Activated CD4-positive, alpha-beta memory T cell treated with anti-CD3 and anti-CD28 coated beads for 36 hours (primary cell): ENCODE measurements at places on chromosomes 2 and 18. TPM values are rescaled to one million over a fixed set of nuclear protein-coding genes. Genes with fewer than 3 reads are reported as not detected.

GRCh38 chr2:118670838-118671237 is 176.6 kb downstream of the EN1 start:
- DNase-seq = no peak

Gene SPP2
- total RNA-seq = not detected

Gene OSBPL1A
- 2.4 TPM for total RNA-seq

Gene KCTD1
- 3.2 TPM for total RNA-seq

GRCh38 chr2:145569108-145569507 is 1049.2 kb upstream of the ZEB2 start:
- DNase-seq = no peak

GRCh38 chr2:96144481-96145035 is 682 bp downstream of the DUSP2 start:
- peak; percentile 50 for DNase-seq

DNA sequence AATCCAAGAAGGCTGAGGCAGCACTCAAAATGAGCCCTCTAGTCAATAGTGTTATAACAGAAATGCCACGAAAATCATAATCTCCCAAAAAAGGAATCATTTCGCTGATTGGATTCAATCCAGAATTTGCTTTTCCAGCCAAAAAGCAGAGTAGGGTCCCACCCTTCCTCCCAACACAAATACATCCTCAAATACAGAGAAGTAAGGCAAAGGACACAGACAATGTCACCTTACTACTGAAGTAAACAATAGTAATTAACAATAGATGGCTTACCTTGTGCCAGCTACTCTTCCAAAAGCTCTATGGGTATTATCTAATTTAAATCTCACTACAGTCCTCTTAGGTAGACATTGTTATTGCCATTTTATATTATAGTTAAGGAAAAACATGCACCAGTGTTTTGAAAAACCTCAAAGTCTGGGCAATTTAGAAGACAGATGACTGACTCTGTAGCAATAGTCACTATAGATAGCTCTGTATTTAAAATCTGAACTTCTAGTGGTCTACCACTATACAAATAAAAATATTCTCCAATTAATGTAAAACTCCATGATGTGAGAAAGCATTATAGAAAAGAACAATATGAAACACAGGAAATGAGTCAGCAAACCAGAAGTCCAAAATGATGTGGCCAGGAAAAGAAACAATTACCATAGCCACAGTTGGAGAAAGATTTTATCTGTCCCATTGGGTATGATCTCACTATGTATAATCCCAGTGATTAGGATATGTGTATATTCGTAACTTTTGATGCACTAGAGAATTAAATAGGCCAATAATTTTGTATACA is 305.0 kb upstream of the ERBB4 start:
- no peak for DNase-seq
